Activated T-cell treated with anti-CD3 and anti-CD28 coated beads, Interleukin-2, amount 50 U/mL, for 72 hours (primary cell): ENCODE measurements at places on chromosomes 5 and 9. TPM values are rescaled to one million over a fixed set of nuclear protein-coding genes. Genes with fewer than 3 reads are reported as not detected.

Gene PCDHB8
- total RNA-seq, result not detected

GRCh38 chr9:93264338-93265125 is 80.6 kb downstream of the WNK2 start:
- no peak for DNase-seq

DNA sequence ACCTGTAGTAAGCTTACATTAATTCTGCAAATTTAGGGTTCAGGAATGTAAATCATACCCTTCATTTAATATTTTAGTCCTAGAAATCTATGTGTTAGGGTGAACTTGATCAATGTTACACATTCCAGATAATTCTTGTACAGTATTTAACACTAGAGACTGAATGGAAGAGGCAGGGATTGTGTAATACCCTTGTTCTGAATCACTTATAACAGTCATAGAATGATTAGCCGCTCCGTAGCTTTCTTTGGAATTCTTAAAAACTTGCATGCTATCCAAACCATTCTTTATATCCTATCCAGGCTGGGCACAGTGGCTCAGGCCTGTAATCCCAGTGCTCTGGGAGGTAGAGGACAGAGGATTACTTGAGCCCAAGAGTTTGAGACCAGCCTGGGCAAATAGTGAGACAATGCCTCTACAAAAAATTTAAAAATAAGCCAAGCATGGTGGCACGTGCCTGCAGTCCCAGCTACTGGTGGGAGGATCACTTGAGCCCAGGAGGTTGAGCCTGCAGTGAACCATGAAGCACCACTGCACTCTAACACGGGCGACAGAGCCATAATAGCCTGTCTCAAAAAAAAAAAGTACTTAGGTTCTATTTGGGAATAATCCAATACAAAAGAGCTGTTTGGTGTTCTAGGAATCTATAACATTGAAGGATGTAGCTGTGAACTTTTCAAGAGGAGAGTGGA is 8.3 kb downstream of the ZNF483 start:
- no peak for DNase-seq

DNA sequence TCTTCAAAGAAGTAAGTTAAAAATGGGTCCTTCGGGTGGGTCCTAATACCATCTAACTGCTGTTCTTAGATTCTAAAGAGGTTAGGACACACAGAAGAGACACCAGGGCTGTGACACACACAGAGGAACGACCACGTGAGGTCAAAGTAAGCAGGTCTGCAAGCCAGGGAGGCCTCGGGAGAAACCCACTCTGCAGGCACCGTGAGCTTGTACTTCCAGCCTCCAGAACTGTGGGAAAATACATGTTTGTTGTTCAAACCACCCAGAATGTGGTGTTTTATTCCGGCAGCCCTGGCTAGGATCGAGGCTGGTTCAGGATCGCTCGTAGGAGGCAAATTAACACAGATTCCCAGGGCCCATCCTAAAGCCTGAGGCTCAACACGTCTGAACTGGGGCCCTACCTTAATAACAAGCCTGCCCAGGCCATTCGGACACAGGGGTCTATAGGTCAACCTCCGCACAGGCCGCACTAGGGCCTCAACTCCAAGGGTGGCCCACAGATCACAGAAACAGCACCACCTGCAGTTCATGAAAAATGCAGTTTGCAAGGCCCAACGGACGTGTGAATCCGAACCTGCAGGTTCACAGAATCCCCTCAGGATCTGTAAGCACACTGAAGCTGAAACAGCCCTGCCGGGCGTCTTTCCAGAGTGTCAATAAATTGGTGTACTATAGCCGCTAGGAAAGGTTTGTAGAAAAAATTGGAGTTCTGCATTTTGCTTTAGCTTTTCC is 7.1 kb downstream of the MED10 start:
- no peak for DNase-seq

GRCh38 chr5:148748702-148749392 is 77.6 kb upstream of the ADRB2 start:
- no peak for DNase-seq
